Substantia nigra (tissue), 51 donors: ENCODE measurements at places on chromosomes 7 and 10.

DNA sequence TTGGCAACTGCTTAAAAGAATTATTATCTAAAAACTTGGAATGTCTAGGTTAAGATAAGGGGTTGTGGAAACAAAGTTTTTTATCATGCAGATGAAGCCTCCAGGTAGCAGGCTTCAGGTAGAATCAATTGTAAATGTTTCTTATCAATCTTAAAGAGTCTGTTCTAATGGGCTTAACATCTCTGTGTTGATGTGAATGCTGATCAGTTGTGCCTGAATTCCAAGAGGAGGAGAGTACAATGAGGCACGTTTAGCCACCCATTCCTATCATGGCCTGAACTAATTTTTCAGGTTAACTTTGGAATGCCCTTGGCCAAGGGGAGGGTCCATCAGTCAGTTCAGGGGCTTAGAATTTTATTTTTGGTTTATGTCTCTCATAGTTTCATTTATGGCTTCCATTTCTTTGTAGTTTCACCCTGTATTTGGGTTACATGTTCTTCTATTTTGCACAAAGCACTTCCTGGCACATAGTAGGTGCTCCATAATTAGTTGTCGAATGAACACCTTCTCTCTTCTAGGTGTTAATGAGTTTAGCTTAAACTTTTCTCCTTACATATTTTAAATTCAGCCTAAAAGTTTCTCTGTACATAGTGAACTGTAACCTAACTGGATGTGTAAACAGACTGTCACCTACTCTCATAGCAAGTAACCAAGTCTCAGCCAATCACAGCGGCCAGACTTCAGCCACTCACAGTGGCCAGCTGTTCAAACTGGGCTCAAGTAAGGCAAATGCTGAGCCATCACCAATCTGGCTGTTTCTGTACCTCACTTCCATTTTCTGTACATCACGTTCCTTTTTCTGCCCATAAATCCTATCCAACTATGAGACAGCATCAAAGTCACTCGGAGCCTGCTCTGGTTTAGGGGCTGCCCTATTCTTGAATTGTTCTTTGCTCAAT is 34.7 kb downstream of the ALOX5 start:
- DNase-seq, result no peak

DNA sequence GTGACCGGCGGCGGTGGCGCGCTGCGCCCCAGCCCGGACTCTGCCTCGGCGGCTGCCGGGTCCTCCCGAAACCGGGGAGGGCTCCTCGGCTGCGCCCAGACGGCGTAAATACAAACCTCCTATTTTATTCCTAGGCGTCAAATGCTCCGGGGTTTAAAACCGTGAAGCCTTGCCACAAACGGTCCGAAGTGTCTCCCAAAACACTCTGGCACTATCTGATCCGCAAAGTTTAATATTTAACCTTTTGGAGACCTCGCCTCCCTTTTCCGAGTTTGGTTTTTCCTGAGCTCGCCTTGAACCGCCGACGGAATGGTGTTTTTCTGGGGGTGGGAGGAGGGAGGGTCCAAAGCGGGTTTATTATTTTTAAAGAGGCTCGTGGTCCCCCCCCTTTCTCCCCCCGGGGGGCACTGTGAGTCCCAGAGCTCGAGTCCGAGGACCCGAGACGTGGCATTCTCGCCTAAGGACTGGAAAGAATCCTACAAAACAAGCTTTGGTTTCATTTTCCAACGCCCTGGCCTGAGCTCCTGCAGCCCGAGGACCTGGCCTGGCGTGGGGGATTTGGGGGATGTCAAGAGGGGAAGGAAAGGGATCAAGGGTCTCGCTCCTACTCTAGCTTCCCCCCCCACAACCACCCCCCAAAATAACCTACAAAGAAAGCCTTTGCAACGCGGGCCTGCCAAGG is 1.8 kb downstream of the TNRC18 start:
- no peak for DNase-seq

DNA sequence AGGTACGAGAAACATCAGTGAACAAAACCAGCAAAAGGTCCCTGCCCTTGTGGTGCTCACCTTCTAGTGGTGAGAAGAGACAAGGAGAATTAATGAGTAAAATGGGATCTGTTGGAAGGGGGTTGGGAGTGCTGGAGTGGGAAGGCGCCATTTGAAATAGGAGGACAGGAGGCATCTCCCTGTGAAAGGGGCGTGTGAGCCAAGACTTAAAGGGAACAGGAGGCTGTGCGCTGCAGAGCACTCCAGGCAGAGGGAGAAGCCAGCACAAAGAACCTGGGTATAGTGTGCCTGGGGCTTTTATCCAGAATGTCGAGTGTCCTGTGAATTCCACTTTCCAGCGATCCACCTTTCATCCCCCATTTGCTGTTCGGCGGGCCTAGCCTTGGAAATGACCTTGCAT is 497.9 kb upstream of the GALNT17 start:
- DNase-seq, result no peak

DNA sequence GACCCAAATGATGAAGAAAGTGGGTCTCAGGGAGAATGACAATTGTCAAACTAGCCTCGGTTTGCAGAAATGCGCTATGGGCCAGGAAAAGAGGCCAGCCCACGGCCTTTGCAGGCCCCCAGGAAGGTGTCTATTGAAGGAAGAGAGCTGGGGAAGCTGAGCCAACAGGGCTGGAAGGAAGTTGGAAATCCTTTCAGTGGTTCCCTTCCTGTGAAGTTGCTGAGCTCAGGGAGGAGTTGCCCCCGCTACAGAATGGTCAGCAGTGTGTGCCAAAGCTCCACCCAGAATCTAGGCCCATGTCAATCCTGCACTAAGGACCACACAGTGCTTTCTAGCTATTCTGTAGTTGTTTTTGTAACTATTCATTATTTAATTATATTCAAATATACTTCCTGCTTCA is 91.6 kb upstream of the ANLN start:
- DNase-seq, result no peak

GRCh38 chr7:126727930-126728391 is 524.8 kb downstream of the GRM8 start:
- no peak for DNase-seq

DNA sequence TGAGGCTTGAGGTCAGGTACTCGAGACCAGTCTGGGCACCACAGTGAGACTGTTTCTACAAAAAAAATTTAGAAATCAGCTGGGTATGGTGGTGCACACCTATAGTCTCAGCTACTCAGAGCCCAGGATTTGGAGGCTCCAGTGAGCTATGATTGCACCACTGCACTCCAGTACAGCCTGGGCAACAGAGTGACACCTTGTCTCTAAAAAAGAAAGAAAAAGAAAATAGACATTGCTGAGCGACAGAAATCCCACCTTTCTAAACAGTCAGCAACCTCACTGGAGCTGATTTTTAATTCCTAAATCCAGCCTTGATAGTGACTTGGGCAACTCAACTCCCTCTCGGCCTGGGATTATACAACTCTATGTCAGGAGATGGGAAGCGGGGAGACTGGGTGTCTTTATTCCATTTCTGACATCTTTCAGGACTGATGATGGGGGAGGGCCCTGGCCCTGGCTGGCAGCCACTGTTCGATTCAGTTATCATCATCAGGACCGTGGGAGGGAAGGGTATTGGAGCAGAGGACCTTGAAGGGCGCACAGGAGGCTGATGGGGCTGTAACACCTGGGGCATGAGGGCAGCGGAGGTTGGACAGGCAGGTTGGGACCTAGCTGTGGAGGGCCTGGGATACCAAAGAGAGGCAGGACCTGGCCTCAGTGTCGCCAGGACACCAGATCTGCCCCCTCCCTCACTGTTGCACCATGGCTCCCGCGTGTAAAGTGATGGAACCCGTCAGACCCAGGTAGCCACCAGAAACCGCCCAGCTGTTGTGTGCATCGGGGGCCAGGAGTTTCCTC is 14.7 kb downstream of the HSPB1 start:
- no peak for DNase-seq

- DNase-seq, result no peak
Measured at GRCh38 chr7:50207686-50208255, 96.7 kb upstream of the IKZF1 start.

GRCh38 chr10:86056672-86057071 is 309.9 kb downstream of the GRID1 start:
- DNase-seq, result no peak

DNA sequence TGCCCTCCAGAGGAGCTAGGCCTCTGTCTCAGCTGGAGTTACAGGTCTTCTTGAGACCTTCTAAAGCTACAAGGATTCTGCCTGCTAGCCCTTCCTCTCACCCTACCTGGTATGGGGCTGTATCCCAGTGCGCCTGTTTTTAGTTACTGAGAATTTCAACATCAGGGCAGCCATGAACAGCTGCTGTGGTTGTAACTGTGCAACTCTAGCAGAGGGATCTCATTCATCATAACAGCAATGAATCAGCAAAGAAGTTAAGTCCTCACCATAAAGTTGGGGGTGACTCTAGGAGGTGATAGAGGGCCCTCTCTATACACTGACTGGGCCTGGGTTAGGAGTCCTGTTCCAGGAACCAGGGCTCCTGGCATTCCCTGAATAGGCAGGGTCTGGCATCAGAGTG is 14.0 kb upstream of the CDH23 start:
- DNase-seq, result no peak

- DNase-seq, result no peak
Measured at GRCh38 chr10:103600956-103601569, 107.6 kb downstream of the NEURL1 start.

DNA sequence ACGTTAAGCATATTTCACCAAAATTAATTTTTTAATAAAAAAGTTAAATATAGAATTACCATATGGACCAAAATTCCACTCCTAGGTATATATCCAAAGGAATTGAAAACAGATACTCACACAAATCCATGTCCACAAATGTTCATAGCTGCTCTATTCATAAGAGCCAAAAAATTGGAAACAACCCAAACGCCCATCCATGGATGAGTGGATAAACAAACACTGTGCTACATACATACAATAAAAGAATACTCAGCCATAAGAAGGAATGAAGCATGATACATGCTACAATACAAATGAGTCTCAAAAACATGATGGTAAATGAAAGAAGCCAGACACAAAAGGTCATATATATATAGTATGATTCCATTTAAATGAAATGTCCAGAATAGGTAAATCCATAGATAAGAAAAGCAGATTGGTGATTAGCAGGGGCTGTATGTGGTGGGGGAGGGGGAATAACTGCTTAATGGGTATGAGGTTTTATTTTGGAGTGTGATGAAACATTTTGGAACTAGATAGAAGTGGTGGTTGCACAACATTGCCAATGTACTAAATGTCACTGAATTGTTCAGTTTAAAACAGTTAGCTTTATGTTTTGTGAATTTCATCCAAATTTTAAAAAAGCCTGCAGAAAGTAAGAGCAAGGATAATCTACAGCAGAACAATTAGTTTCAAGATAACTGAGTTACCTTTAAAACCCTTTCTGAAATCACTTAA is 101.2 kb upstream of the EFCAB10 start:
- no peak for DNase-seq

DNA sequence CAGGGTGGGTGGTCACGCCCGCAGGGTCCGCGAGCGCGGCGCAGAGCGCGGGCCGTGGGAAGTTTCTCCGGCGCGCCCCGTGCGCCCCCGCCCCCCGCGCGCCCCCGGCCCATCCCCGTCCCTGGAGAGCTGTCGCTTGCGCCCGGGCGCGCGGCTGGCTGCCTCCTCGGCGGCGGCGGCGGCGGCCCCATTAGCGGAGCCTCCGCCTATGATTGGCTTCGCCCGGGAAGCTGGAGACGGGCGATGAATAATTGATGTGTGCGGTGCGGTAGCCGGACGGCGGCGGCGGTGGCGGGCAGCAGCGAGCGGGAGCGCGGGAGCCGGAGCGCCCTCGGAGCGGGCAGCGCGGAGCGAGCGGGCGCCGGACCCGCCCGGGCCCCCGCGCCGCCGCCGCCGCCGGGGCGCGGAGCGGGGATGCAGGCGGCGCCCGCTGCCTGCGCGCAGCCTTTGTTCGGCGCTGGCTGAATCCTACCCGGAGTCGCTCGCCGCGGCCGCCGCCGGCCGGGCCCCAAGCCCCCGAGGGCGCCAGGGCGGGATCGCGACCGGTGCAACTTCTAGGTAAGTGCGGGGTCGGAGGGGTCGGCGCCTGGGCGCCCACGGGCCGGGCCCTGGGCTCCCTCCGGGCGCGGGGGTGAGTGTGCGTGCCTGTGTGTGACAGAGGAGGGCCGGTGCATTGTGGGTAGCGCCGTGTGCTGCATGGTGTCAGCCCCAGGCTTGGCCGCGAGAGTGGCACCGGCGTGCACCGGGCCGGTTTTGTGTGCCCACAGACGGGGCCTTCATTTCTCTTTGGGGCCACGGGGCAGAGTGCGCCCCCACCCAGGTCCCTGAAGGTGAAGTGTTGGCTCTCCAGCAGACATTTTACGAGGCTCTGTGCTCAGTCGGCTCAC is 103.8 kb upstream of the PPIF start:
- no peak for DNase-seq

DNA sequence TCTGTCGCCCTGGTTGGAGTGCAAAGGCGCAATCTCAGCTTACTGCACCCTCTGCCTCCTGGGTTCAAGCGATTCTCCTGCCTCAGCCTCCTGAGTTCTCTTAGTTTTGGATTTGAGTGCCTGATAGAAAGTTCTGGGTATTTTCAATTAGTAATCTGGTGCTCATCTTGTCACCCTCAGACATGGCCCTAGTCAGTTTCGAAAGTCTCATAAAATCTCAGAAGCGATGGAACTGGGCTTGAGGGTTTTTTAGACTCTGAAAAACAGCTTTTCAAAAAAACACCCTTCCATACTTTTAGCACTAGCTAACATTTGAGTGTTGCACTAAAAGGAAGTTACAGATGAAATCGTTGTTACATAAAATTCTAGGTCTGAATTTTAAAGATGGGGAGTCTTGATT is 9.4 kb upstream of the PIP4K2A start:
- no peak for DNase-seq

GRCh38 chr10:71865561-71866041 is 14.6 kb upstream of the PSAP start:
- no peak for DNase-seq

- no peak for DNase-seq
Measured at GRCh38 chr7:88202278-88202677, 17.6 kb downstream of the SRI start.

DNA sequence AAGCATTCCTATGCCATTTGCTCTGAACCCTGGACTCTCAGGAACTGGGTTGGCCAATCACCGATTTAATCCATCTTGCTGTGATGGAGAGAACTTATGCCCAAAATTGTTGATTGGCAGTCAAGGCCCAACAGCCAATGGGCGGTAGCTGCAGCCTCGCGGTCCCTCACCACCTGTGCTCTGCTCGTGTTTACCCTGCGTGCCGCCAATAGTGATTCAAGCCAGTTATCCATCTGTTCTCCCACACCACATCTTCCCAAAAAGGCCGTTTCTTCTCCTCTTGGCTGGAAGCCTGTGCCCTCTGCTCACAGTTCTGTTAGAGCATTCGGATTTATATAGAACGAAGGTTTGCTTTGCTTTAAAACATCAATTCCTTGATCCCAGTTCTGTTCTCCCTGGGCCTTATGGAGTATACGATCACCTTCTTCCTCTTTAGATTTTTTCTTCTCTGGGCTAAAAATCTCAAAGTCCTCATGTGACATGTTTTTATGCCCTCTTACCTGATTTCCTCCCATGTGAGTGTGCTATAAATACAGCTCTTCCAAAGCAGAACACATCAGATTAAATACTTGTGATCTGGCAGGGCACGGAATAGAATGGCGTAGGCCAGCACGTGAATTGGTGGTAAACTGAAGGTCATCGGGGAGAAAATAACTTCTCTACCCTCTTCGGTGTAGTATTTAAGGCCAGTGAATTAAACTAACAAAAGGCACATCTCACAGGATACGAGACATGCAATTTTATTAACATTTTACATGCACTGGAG is 212.8 kb downstream of the NSUN6 start:
- no peak for DNase-seq

GRCh38 chr10:48522011-48522765 is 82.7 kb downstream of the ARHGAP22 start:
- DNase-seq, result no peak
